Mucosa of descending colon (tissue), 3 donors: ENCODE measurements at places on chromosomes 7 and 10. TPM values are rescaled to one million over a fixed set of nuclear protein-coding genes. Genes with fewer than 3 reads are reported as not detected.

DNA sequence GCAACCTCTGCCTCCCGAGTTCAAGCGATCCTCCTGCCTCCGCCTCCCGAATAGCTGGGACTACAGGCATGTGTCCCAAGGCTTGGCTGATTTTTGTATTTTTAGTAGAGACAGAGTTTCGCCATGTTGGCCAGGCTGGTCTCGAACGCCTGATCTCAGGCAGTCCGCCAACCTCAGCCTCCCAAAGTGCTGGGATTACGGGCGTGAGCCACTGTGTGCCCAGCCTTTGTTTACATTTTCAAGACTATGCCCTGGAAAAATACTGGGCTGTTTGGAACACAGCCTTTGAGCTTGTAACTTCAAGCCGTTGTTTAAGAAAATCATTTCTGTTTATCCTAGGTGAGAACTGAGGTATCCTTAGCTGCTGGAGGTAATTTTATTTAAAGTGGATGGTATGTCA, 1.9 kb downstream of the ZKSCAN1 start:
- peak; percentile 73 for DNase-seq

DNA sequence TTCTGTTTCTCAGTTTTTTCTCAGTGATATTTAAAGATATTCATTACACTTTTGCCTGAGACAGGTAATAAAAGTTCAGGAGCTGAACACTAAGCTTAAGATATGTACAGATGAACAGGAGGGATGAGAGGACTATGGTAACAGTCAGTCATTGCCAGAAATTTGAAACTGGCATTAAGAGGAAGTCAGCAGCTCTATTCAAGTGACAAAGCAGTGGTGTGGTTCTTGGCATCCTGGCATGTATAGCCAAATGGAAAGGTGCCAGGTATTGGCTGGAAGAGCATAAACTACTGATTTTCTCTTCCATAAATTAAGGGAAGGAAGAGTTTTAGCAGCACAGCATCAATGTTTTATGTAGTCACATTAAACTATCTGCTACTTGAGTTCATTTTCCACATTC, 22.7 kb downstream of the HOXA1 start:
- DNase-seq, result no peak

The STEAP2 gene
- 26.3 TPM for total RNA-seq

- no peak for DNase-seq
These were observed 74.3 kb upstream of the GNAI1 start for GRCh38 chr7:80060218-80060806.

The CALML5 gene
- not detected for total RNA-seq

DNA sequence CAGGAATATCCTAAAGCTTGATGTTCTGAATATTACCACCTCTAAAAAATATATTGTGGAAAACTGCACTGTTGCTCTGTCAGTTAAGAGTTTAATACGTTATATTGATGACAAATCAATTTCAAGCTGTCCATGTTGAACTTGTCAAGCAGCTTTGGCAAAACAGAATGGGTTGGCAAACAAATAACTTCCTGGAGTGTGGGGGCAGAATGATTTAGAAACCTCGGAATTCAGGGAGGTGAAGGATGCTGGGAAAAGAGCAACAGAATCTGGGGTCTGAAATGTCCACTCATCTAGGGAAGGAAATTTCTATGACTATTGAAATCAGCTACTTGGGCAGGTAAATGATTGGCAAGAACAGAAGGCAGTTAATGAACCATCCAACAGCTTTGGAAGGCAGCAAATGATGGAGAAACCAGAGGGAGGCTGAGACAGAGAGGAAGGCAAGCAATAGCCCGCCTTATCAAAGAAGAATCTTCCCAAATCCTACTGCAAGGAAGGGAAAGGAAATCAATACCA, 95.1 kb upstream of the PALS2 start:
- DNase-seq, result no peak

DNA sequence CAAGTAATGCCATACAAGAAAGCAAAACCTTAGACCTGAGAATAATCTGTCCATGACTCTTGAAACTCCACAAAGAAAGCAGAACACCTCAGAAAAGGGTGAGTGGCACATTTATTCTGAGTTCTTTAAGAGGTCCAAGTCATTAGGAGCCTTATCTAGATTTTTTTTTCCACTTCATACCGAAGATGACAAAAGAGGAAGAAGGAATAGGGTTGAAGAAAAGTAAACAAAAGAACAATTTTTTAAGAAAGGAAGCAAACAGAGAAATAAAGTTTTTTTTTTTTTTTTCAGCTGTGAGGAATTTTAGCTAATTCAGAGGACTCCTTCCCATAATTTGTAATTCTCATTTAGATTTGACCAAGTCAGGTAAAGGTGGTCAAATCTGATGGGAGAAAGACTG, 13.1 kb upstream of the MTPN start:
- DNase-seq, result no peak

The VSTM2A gene
- total RNA-seq, result 2.0 TPM

- peak; percentile 22 for DNase-seq
These were observed 481.6 kb downstream of the SH2D4B start for GRCh38 chr10:81019029-81019890.

- DNase-seq, result no peak
These were observed 128.7 kb upstream of the JCAD start for GRCh38 chr10:30188101-30188500.

DNA sequence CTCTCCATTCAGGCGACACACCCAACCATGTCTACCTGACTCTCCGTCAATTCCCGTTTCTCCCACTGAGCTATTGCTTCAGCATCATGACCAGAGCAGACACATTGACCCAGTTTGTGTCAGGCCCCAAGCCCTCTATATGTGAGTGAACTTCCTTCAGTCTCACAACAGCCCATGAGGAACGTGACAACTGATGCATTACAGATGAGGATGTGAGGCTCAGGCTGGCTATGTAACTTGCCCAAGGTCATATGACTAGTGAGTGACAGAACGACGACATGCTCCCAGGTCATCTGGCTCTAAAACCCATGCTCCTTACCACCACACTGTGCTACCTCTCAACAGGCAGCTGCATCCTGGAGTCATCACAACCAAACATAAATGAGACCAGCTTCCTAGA, 3.7 kb downstream of the TMEM140 start:
- no peak for DNase-seq

- no peak for DNase-seq
These were observed 38.5 kb upstream of the ABCA13 start for GRCh38 chr7:48132792-48133191.

- DNase-seq, result no peak
These were observed 89.2 kb downstream of the CUL2 start for GRCh38 chr10:35000936-35001335.

The DDC gene
- total RNA-seq, result 94.5 TPM

The COBL gene
- 56.6 TPM for total RNA-seq

GRCh38 chr7:17318146-17318545, 19.7 kb downstream of the AHR start:
- DNase-seq, result no peak

DNA sequence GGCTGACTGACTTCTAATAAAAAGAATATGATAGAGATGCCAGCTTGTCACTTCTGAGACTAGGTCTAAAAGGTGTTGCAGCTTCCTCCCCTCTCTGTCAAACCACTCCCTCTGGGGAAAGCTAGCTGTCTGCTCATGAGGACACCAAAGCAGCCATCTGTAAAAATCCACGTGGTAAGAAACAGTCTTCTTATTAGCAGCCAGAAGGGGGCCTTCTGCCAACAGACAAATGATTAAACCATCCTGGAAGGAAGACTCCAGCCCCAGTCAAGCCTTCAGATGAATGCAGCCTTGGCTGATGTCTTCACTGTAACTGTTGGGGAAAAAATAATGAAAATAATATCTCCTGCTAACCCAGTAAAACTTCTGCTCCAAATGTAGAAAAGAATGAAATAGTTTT, 41.9 kb upstream of the DAGLB start:
- no peak for DNase-seq

The INA gene
- total RNA-seq, result 0.34 TPM

DNA sequence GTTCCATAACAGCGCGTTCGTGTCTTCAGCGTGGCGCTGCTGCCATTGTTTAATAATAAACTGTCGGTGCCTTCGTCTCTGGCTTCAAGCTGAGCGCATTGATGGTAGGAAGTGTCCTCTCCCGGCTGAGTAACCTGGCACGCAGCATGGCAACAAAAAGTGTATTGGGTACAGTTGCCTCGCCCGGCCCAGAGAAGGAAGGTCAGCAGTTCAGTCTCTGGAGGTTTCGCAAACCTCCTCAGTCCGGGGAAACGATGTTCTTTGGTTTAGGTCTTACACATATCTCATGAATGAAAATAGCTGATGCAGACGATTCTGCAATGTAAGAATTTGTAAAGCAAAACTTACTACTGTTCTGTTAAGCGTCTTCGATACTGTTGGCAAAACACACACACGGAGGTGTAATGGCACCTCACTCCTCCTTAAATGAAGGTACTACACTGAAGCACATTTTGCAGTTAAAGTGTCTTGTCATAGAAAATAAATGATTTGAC, 739 bp upstream of the CCDC186 start:
- no peak for DNase-seq

The COL28A1 gene
- total RNA-seq, result 2.9 TPM

DNA sequence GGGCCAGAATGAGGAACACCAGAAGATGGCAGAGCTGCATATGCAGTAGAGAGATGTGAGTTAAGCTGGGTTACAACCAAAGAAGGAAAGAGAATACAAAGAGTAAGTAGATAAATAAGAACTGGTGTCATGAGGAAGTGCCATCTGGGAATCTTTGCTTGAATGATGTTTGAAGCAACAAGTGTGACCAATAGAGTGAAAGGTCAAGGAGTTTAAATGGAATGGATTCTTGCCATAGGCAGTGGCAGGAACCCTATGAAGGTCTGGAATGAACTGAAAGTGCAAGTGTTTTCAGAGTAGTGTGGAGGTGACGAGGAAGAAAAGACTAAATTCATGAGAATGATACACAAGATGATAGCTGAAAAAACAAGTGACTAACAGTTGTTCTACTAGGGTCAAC, 21.6 kb downstream of the MEST start:
- no peak for DNase-seq

The PTPRN2 gene
- 28.0 TPM for total RNA-seq

- DNase-seq, result no peak
These were observed 269.9 kb upstream of the IMMP2L start for GRCh38 chr7:111832174-111832573.

The CASD1 gene
- 45.0 TPM for total RNA-seq

- DNase-seq, result no peak
These were observed 30.0 kb upstream of the WNT16 start for GRCh38 chr7:121298831-121299239.

DNA sequence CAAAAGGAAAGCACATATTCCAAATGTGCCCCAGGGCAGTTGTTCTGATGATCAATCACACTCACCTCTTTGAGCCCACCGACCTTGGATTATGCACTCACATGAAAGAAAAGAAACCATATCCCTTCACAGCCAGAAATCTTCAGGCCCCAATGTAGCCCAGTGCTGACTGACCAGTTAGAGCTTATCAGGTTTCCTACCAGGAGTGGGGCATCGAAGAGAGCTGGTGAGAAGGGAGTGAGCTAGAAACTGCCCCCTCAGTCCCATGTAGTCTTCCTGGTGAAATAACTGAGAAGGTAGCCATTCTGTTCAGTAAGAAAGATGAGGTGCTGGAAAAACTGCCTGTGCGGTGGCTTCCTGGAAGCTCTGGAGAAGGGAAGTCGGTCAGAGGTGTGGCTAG, 32.2 kb downstream of the NRCAM start:
- DNase-seq, result no peak

The CYP2C19 gene
- 2.0 TPM for total RNA-seq

DNA sequence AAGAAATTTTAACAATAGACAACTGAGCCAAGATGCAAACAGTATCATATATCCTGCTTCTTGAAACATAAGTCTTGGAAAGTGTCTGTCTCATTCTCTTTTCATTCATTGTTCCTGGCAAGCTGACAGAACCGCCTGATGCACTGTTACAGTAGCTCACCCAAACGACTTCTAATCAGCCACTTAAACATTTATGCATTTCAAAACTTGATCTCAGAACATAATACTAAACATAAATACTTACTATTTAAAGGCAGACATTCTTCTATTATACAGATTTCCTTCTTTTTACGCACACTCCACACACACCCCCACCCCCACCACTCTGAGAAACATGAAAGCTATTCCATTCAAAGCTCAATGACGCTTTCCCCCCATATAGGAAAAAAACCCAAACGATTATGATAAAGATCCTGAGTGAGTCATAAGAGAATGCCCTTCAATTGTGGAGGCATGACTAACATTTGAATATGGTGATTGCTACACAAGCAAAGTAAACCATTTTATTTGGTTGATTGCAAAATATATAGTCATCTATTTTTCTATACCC, 30.5 kb downstream of the SHTN1 start:
- DNase-seq, result no peak

The RAB19 gene
- total RNA-seq, result 22.0 TPM

The RNF133 gene
- 0.46 TPM for total RNA-seq

The CABCOCO1 gene
- not detected for total RNA-seq

GRCh38 chr7:6442114-6442513, 5.6 kb downstream of the DAGLB start:
- DNase-seq, result no peak

GRCh38 chr10:80137031-80137862, 4.7 kb downstream of the PLAC9 start:
- DNase-seq, result no peak

GRCh38 chr7:79692015-79692414, 238.5 kb upstream of the MAGI2 start:
- DNase-seq, result no peak
